ENCODE measurements at places on chromosomes 1 and 21.

GRCh38 chr21:34511787-34512455 is at the start of gene KCNE1:
KCNE1 (minus strand) TSS chr21:34512210; CDS start chr21:34449634, 62,576 bp downstream.
- no peak for DNase-seq

- DNase-seq: no peak
Measured at GRCh38 chr1:85940656-85941306, 215.8 kb downstream of the COL24A1 start.

DNA sequence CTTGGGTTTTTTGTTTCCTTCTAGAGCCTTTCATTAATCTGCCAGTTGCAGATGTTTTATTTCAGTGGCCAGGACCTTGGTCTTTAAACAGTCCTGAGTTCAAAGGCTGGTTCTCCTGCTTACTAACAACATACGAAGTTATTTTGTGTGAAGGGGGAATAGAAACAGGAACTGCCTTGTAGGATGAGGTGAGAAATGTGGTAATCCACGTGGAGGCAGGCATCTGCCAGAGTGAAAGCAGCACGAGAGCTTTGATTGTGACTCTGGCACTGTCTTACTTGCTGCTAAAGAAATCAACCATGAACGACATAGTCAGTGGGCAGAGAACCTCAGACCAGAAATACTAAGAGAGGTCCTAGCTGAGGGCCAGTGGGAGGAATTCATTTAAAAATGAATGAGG is 30.4 kb downstream of the TMEM63A start:
- no peak for DNase-seq

GRCh38 chr1:171817511-171818265 is 23.6 kb upstream of the DNM3 start:
- DNase-seq: peak; percentile 72

DNA sequence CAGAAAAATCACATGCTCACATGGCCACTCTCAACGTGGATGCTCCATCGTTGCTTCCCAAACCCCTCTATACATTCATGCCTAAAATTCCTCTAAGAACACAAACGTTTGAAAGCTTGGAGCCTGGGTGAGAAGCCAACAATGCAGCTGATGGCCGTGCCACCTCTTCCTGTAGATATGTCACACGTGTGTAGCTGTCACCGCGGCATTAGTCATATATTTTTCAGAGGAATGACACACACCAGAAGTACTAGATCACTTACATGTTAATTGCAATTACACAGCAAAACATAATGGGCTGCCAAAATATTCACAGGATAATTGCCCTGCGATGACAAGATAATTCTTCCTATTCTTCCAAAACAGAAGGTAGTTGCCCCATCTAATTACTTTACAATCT is 112.7 kb upstream of the BACE2 start:
- no peak for DNase-seq

GRCh38 chr1:190429932-190430331 is 47.7 kb downstream of the BRINP3 start:
- DNase-seq: no peak

GRCh38 chr1:150550222-150551050 is 1.2 kb downstream of the ADAMTSL4 start:
- no peak for DNase-seq

GRCh38 chr1:12078575-12078937 is 15.5 kb downstream of the TNFRSF8 start:
- DNase-seq: no peak

- DNase-seq: peak; percentile 53
Measured at GRCh38 chr1:8674912-8675311, 142.5 kb downstream of the RERE start.

DNA sequence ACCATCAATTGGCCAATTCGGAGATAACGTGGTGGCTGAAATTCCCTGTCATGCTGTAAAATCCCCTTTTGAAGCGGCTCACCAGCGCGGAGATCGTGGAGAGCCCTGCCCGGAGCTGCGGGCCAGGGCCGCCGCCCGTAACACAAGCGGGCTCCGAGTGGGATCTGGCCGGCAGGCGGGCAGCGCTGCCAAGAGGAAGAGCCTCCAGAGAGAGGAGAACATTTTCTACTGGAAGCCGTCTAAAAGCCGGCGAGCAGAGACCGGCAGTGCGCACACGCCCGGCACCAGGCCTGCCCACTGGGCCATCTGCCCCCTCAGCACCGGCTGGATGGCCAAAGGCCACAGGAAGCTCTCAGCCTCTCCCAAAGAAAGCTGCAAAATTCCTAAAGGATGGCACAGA is 15.5 kb downstream of the SSBP3 start:
- no peak for DNase-seq

DNA sequence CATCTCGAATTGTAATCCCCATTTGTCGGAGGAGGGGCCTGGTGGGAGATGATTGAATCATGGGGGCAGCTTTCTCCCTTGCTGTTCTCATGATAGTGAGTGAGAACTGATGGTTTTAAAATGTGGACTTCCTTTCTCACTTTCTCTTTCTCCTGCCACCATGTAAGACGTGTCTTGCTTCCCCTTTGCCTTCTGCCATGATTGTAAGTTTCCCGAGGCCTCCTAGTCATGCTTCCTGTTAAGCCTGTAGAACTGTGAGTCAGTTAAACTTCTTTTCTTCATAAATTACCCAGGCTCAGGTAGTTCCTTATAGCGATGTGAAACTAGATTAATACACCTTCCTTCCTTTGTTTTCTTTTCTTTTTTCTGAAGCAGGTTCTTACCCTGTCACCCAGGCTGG is 13.9 kb downstream of the DNAJC6 start:
- DNase-seq: no peak

DNA sequence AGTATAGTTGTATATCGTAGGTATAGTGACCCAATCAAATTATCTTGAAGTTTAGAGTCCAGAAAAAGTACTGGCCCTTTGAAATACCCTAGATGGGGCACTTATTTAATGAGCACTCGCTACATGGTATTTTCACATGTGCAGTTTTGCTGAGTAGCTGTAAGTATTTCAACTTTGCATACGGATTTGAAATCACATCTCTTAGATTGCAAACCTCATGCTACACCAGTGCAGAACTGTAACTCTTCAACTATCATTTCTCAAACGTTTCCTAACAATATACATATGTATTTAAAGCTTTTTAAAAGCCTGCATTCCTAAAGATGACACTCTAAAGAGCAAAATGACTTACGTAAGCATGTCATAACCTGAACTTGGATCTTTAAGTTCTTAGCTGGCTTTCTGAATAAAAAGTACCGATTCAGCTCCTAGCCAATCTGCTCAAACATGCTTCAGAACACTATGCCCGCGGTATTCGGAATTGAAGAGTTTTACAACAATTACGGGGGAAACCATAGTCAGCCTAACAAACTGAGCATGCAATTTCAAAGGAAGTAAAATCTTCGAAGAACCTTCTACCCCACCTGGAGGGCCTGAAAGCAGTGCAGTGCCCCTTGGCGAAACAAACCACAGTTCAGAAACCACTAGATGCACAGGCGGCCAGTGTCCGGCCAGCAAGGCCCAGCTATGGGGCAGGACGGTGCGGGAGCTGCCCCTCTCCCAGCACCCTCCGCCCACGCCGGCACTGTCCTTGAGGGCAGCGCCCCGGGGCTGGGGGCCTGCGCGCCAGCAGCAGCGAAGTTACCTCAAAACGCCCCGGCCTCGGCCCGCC is 863 bp downstream of the FH start:
- no peak for DNase-seq

GRCh38 chr1:164689672-164690511 is 130.9 kb downstream of the PBX1 start:
- DNase-seq: no peak

DNA sequence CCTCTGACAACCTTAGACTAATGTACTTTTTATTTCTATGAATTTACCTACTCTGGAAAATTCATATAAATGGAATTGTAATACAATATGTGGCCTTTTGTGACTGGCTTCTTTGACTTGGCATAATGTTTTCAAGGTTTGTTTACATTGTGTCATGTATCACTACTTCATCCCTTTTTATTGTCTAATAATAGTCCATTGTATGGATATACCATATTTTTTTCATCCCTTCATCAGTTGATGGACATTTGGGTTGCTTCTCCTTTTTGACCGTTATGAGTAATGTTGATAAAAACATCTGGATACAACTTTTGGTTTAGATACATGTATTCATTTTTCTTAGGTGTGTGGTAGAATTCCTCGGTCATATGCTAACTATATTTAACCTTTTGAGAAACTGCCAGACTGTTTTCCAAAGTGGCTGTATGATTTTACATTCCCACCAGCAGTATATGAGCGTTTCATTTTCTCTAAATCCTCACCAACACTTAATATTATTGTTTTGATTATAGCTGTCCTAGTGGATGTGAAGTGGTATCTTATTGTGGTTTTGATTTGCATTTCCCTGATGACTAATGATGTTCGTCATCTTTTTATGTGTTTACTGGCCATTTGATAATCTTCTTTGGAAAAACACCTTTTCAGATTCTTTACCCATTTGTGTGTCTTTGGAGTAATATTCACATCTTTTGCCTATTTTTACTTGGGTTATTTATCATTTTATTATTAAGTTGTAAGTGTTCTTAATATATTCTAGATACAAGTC is 3.5 kb downstream of the RO60 start:
- no peak for DNase-seq

- DNase-seq: no peak
Measured at GRCh38 chr1:15282810-15283474, 35.9 kb downstream of the FHAD1 start.

DNA sequence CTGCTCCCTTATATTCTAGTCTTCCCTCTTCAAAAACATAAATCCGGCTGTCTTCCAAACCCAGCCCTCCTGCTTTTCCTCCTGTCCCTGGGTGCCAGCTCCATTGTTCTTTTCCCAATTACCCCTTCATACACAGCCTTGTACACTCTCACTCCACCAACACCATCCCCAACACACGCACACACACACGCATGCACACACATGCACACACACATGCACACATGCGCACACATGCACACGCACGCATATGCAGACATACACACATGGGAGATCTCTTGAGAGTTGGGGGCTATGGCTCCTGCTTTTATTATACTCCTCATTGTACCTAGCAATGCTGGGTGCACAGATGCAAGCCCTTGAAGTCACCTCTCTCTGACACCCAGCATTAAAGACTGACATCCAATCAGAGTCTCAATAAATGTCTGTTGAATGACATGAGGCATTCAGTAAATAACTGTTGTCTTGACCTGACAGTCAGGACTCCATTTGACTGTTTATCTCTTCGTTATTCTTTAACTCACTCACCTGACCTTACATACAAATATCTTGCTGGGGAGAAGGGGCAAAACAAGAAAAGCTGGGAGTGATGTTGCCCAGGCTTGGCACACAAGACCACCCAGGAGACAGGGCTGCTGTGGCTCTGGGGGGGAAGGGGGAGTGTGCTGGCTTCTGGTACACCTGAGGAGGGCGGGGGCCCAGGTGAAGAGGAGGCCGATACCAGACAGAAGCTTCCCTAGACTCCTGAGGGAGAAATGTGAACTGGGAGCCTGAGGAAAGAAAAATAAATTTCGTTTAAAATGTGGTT is 16.0 kb downstream of the ABCA4 start:
- no peak for DNase-seq

DNA sequence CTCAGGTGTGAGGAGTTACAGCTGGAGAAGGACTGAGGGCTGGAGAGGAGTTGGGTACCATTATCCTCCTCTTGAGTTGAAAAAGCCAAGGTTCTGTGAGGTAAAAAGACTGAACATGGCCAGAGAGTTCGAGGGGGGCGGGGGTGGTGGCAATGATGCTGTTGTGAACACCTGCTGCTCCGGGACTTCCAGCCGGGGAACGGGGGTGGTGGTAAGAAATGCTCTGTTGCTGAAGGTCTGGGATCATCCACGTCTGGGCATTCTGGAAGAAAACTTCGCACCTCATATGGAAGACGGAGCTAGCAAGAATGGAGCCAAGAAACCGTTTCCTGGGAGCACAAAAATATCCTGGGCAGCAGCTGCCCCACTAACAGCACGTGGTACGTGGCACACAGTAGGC is 20.1 kb upstream of the ALPL start:
- no peak for DNase-seq

DNA sequence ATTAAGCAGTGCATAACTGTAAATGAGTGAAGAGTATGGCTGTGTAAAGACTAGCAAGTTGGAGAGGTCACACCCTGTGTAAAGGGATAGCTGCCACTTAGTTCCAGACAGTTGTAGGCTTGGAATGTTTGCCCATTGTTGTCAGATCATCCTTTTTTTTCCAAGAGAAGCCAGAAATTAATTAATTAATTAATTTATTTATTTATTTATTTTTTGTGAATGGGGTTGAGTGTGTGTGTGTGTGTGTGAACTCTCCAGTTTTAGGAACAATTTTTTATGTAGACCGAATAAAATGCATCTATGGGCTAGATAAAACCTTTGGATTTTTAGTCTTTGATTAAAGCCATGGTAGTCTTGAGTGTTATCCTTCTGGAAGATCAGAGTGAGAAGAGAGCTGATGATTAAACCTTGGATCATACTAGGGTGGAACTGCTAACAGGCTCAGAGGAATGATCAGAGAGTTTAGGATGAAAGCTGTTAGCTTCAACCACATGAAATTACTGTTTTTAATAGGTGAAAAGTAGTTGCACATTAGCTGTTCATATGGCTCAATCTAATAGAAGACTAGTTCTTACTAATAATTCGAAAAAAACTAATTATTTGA is 58.4 kb downstream of the OSBPL9 start:
- no peak for DNase-seq

- no peak for DNase-seq
Measured at GRCh38 chr1:167168424-167168823, 52.3 kb upstream of the POU2F1 start.

GRCh38 chr1:225733254-225733653 is 44.4 kb upstream of the SRP9 start:
- no peak for DNase-seq

- no peak for DNase-seq
Measured at GRCh38 chr1:63322944-63323864, 837 bp downstream of the FOXD3 start.

- no peak for DNase-seq
Measured at GRCh38 chr1:226666692-226667091, 72.4 kb downstream of the ITPKB start.

DNA sequence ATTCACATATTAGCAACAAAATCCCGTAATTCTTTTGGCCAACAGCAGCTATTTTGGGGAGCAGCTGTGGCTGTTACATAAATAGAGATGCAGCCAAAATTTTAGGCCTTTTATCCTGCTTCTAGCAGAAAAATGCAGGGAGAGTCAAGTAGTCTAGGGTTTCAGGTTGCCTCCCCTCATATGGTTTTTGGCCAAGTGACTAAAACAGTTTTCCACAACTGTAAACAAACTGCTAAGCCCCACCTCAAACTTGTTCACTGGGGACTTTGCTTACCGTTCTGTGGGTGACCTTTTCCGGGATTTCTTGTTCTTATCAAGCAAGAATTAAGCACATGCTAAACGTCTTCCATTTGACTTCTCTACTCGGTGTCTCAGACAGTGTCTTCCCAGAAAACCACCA is 133.4 kb downstream of the EDEM3 start:
- DNase-seq: no peak
